CD4-positive, alpha-beta T cell treated with Interleukin-2 at 100 ng/mL for 4 hours (primary cell): ENCODE measurements at places on chromosomes 16 and 17.
A peak's percentile ranks its signal among the peaks of the same experiment; 100 is the strongest.

DNA sequence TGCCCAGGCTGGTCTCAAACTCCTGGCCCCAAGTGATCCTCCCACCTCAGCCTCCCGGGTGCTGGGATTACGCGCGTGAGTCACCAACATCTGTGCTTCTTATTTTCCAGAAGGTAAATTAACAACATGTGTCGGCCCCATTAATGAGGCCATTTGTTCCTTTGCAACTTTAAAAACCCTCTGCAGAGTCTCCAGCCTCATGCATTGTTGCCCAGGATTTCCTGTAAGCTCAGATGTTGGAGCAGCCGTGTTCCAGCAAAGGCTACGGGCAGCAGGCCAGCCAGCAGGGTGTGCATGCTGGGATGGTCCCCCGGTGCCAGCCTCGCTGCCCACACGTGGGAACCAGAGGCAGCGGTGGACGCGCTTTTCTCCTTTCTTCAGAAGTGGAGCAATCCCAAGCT lies 19.1 kb upstream of the HEXD start:
- no peak for DNase-seq

DNA sequence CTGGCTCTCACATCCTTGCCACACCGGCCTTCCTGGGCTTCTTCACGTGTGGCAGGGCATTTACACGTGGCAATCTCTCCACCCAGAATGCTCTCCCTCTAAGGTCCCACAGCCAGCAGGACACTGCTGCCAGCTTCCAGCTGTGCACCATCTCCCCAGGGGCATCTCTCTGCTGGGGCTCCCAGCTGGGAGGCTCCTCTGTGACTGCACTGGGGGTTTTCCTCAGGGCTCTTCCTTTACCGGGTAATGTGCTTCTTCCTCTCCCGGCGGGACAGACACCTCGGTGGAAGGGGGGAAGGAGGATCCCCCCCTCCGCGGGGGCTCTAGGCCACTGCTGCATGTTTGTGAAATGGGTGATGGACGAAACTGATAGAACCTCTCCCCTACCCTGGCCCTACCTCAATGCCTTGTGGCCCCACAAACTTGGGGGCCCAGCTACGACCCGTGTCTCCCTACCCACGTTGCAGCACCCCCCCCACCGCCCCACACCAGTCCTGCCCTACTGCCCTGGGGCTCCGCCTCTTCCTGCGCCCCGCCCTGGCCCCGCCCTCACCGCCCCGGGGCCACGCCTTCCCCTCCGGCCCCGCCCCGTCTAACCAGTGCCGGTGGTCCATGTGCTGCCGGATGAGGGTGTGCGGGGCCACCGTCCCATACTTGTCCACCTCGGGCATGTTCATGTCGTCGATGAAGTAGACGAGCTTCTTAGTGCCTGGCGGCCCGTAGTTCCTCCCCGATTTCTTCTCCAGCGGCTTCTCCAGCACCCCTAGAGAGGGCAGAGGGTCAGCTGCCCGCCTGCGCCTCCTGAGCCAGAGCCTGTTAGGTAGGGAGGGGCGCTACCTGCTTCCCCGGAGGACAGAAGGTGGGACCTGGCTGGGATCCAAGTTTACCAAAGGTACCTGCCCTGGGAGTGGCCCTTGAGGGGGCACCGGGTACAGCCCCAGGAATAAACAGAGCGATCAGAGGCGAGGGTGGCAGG lies 92.6 kb downstream of the DNAH17 start:
- peak; percentile 44 for DNase-seq

- DNase-seq, result no peak
These were observed 32.9 kb upstream of the GOSR2 start for GRCh38 chr17:46889992-46890564.

- DNase-seq, result peak; percentile 2
These were observed 34.0 kb downstream of the NEUROD2 start for GRCh38 chr17:39573447-39574298.

DNA sequence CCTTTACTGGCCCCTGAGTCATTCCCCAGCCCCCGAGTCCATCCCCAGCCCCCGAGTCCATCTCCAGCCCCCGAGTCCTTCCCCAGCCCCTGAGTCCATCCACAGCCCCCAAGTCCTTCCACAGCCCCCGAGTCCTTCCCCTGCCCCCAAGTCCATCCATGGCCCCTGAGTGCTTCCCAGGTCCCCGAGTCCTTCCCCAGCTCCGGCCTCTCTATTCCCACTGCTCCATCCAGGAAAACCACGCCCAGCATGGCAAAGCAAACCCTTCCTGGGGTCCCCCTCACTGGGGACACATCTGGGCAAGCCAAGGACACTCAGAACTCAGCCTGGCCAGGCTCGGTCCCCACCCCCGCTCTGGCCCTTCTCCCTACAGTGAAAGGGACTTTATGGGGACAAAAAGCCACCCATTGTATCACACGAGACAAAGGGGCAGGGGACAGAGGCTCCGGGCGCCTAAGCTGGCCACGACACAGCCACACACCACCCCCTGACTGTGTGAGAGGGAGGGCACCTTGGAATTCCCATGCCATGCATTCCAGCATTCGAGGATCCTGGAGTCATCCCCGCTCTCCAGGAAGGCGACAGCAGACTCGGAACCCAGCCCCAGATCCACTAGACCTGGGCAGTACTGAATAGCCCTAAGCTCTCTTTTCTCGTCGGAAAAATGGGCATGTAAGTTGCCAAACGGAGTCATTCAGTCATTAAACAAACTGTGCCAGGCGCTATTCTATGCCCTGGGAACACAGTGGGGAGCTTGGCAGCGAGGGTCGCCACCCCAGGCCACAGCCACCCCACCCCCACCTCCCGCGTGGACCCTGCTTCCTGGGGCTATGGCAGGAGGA lies 14.0 kb downstream of the PLLP start:
- no peak for DNase-seq

DNA sequence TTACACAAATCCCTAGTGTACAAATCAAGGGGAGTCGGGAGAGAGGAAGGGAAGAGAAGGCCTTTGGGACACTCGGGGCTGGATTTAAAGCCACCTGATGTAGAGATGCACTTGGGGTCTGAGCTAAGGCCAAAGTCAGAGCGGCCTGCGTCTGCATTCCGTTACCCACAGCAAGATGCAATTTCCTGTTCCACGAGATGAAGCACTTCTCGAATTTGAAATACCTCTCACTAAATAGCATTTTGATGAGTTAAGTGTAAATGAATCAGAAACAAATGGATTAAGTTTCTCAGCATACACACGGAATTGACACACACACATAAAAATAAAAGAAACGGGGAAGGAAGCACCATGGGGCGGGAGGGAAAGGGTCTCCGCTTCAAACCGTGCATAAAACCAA lies 386.0 kb downstream of the SOX9 start:
- no peak for DNase-seq

DNA sequence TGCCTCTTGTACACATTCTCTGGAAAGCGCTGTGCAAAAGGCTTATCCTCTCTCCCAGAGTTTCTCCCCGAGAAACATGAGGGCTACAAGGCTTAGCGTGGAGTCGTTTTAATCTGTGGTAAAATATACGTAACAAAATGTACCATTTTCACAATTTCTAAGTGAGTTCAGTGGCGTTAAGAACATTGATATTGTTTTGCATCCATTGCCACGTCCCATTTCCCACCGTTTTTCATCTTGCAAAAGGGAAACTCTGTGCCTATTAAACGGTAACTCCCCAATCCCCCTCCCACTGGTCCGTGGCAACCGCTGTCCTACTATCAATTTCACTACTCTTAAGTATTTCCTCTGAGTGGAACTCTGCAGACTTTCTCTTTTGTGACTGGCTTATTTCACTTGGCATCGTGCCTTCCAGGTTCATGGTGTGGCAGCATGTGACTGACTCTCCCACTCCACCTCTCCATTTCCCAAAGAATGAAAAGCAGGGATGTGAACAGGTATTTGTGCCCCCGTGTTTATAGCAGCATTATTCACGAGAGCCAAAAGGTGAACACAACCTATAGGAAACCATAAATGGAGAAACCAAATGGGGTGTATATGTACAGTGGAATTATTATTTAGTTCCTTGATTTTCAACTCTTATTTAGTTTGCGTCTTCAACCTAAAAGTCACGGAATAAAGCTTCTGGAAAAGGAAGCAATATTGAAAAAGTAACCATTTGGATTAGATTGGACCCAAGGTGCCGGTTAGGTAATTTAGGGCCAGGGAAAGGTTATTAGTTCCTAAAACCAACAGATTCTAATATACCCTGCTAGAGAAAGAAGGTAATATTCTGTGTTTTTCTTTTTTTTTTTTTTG lies 1.1 kb upstream of the USP32 start:
- DNase-seq, result no peak
